ENCODE measurements at places on chromosomes 4 and X. TPM values are rescaled to one million over a fixed set of nuclear protein-coding genes. Genes with fewer than 3 reads are reported as not detected.

MAGEA1 gene
- total RNA-seq = not detected

ARHGAP36 gene
- not detected for total RNA-seq

GSX2 gene
- total RNA-seq = not detected

SERTM2 gene
- total RNA-seq = not detected

GRCh38 chr4:53674903-53675302, 83.6 kb upstream of the LNX1 start:
- DNase-seq = no peak
